Right lung (tissue), 10 donors: ENCODE measurements at places on chromosomes 12 and 14. TPM values are rescaled to one million over a fixed set of nuclear protein-coding genes. Genes with fewer than 3 reads are reported as not detected.

Gene GPR137C
- 8.0 TPM for polyA plus RNA-seq

Gene SERPINA5
- polyA plus RNA-seq: 3.7 TPM

Gene RD3L
- 0.25 TPM for polyA plus RNA-seq

Gene TFCP2
- polyA plus RNA-seq: 53.3 TPM

Gene FGF6
- not detected for polyA plus RNA-seq
